ENCODE measurements at places on chromosomes 1 and 21.

DNA sequence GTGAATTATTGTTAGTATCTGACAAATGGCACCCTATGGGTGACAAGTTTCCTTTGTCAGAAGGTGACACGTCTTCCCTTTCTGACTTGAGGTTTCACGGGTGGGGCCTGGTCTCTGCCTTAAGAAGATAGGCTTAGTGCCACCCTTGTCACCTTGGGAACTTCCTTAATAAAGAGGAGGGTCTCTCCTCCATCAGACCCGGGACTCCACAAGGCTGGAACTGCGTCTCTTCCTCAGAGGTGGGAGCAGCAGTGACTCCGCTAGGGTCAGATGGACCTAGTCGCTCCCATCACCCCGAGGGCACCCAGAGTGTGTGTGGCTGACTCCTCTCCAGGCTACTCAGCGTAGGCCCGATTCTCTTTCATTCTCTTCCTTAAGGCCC is 774 bp upstream of the WDTC1 start:
- peak; percentile 6 for DNase-seq

DNA sequence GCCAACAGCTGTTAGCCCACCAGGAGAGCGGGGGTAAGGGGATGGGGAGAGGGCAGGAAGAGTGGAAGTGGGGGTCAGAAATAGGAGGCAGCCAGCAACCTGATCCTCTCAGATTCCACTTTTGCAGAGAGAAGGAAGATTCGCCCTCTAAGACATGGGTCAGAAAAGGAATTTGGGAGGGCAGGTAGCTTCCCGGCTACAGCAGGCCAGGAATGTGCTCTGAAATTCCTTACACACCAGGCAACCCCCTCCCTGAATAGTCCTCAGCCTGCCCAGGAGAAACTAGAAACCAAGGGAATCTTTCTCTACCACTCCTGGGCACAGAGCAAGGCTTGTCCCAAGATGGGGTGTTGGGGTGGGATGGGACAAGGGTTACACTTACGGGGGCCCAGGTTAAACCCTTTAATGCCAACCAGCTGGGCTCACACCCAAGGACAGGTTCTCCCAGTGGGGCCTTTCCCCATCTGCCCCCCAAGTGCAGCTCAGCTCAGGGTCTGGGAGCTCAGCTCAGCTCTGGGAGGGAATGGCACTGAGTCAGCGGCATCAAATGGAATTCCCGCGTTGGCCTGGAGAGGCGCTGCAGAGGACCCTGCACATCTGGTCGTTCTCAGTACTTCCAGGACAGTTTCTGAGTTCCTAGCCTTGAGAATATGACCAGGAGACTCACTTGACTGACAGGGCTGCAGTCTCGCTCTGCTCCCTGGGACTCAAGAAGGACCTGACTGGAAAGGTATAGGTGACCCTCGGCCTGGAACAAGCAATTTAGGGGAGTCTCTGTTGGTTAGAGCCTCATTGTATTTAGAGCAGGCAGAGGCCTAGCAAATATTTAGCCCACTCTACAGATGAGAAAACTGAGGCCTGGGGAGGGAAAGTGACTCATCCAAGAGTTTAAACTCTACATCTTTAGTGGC is 761 bp downstream of the TNNT2 start:
- no peak for DNase-seq

DNA sequence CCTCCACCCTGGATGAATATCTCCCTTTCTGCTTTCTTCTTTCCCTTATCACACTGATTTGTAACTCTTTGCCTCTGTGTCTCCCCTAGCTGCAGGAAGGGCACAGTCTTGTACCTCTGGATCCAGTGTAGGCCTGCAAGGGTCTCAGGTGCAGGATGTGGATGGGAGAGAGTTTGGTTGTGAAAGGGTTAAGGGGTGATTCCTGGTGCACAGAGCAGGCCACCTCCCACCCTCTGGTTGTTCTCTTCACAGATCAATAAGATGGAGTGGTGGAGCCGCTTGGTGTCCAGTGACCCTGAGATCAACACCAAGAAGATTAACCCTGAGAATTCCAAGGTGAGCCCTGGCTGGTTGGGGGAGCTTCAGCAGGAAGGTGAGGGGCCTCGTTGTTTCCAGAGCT is 15.1 kb downstream of the KDF1 start:
- DNase-seq: no peak

GRCh38 chr1:226309398-226310244 is 657 bp upstream of the LIN9 start:
- no peak for DNase-seq

DNA sequence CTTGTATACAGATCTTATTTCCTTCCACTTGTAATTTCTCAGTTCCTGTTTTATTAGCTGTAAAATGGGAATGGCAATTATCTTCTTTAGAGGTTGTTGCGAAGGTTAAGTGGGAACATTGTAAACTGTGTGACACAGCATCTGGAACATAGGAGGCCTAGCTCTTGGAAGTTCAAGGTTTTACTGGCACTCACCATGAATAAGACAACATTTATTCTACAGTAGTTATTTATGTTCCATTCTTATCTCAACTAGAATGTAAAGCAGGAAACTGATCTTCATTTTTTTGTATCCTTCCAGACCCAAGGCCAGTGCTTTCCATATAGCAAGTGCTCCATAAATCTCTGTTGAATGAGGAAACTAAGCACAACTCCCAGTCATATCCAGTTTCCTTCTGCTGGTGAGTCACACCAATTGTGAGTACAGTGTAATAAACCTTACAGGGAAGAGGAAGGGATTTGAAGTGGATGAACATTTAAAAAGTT is 1.4 kb downstream of the BCL10 start:
- no peak for DNase-seq

- DNase-seq: no peak
Measured at GRCh38 chr1:82064691-82065090, 264.0 kb downstream of the ADGRL2 start.

- no peak for DNase-seq
Measured at GRCh38 chr1:183619781-183620180, 15.8 kb downstream of the ARPC5 start.

GRCh38 chr21:44702973-44703730 is 6.2 kb downstream of the KRTAP10-12 start:
- no peak for DNase-seq

DNA sequence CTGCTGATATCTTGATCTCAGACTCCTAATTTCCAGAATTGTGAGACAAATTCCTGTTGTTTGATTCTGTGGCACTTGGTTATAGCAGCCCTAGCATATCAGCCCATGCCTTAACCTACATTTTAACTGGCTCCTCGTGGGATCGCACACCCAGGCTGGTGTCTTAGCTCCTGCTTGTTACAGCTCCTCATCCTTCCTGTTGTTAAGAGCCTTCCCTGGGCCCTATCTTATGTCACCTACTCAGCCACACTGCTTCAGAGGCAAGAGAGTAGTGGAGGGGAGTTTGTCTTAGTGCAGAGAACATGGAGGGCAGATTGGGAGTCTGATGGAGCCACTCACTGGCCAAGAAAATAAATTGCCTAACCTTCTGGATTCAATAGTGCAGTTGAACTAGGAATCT is 131.0 kb downstream of the ROR1 start:
- DNase-seq: no peak

DNA sequence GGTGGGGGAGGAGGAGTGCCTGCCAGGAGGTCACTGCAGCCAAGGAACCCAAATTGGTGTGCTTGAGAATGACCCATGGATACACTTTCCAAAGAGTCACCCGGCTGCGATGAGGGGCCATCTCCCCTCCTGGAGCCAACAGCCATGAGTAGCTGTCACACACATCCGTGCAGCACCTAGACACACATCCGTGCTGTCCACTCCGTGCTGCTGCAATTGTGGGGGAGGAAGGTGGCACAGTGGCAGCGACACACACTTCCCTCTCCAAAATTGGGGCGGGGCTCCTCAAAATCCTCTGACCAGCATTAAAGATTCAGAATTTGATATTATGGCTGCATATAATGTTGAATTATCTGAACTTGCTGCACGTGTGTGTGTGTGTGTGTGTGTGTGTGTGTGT is 15.8 kb downstream of the TP73 start:
- no peak for DNase-seq

GRCh38 chr1:167685844-167686243 is 35.9 kb upstream of the MPZL1 start:
- DNase-seq: no peak

DNA sequence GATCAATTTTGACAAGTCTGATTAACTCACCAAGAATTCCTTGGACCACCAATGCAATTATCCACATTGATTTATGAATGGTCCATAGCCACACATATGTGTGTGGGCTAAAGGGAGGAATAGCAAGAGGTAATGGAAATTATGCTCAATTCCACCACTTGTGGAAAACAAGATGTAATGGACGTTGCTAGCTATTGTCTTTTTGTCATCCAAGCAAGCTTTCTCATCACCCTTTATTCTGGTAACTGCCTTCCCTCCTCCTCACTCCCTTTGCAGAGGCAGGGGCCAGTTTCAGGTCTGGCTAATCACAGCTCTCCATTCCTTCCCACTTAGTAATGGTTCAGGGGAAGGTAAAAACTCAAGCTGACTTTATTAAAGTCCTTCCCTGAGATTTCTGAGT is 24.7 kb upstream of the RAB3GAP2 start:
- no peak for DNase-seq

GRCh38 chr1:200888349-200888838 is 6.3 kb upstream of the INAVA start:
- DNase-seq: peak; percentile 57

- no peak for DNase-seq
Measured at GRCh38 chr1:53686091-53686964, 52.6 kb downstream of the GLIS1 start.

GRCh38 chr21:31713973-31714740 is 17.8 kb downstream of the SCAF4 start:
- DNase-seq: no peak

GRCh38 chr1:119373465-119373864 is 4.9 kb downstream of the HAO2 start:
- DNase-seq: no peak

GRCh38 chr21:35478161-35479064 is 429.3 kb upstream of the RUNX1 start:
- DNase-seq: no peak

- DNase-seq: no peak
Measured at GRCh38 chr1:92951141-92951582, 10.1 kb downstream of the DIPK1A start.

- no peak for DNase-seq
Measured at GRCh38 chr1:68516066-68516465, 19.2 kb upstream of the DEPDC1 start.

GRCh38 chr1:183688341-183689060 is 35.4 kb upstream of the APOBEC4 start:
- DNase-seq: no peak

GRCh38 chr1:59124166-59124565 is 172.7 kb upstream of the FGGY start:
- no peak for DNase-seq

DNA sequence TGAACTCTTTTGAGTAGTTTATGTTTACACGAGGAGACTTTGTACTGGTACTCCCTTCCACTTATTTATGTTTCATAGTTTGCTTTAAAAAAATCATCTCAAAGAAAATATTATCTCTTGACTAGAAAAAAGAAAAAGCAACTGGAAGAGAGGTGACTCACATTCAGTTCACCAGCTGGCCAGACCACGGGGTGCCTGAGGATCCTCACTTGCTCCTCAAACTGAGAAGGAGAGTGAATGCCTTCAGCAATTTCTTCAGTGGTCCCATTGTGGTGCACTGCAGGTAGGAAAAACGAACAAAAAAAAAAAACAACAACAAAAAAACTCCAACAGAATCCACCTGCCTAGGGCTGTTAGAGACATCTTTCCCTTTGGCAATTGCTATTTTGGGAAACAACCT is 102.9 kb downstream of the PTPRC start:
- DNase-seq: no peak

DNA sequence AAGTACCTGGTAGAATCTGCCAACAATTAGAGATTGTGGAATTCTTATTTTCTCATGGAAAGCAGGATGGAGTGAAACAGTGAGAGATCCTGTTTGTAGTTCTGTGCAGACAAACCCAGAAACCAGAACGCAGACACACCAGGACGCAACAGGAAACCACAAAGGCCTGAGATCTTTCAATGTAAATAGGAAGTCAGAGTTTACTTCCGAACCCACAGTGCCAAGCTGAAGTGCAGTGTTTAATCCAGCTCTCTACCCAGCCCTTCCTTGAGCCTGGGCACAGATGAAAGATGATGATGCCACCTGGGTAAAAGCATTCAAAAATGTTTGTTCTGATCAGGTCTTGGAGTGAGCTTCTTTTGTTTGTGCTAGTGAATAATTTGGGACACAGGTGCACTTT is 244.2 kb upstream of the HOOK1 start:
- DNase-seq: peak; percentile 3

DNA sequence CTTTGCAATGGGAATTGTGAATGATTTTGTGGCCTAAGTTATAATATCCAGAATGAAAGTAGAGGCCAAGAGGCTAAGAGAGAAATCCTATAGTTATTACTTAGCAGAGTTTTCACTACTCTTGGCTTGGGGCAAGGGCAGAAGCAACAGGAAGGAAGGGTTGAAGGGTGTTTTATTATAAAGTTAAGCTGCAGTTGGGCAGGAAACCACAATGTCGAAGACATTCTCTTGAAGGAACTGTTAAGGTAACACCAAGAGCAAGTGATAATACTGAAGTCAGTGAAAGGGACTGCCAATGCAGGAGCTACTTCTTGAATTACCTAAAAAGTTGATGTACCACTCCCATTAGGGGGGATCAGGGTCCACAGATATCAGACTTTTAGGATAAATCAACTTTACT is 8.3 kb downstream of the XCL2 start:
- no peak for DNase-seq

DNA sequence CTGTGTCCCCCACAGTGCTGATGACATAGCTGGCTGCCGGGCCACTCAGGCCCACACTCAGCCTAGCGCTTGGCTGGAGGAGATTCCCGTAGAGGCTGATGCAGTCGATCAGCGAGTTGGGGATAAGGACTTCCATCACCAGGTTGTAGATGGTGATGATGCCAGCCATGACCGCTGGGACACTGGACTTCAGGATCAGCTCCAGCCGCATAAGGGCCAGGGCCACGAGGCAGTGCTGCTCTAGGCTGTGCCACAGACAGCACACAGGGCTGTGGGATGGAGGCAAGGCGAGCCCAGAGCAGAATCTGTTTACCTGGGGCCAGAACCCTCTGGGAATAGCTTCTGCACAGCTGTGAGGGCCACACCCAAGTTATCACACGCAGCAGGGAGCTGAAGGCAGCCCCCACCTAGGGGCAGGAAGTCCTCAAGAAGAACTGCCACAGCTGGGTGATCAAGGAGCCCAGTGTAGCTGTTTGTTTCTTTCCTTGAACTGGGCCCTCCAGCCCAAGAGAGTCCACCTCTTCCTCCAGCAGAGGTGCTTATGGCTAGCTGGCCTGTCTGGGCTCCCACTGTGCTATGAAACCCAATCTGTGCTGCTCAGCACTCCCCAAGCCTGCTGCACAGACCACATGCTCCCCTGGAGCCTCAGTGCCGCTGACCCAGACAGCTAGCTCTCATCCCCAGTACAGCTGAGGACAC is 6.2 kb downstream of the SLC2A1 start:
- no peak for DNase-seq

- DNase-seq: no peak
Measured at GRCh38 chr1:244280859-244281258, 170.8 kb downstream of the ADSS2 start.

- no peak for DNase-seq
Measured at GRCh38 chr21:45470773-45471524, 66.0 kb downstream of the COL18A1 start.
